H1 (cell line): ENCODE measurements at places on chromosomes 16 and 17.

DNA sequence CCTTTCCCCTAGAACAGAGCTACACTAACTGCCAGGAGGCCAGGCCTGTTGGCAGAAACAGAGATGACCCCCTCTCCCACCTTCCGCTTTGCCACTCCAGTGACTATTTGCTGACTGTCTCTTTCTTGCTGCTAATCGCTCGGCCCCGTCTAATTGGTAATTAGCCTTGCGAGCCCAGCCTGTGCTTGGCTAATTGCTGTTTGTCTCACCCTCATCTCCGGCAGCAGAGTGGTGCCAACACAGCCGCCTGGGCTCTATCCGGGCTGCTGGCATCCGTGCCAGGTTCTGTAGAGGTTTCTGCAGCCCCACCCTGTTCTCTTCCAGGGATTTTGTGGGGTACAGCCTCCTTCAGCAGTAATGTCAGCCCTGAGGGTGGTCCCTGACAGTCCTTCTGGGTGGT lies 27.4 kb upstream of the PHB1 start:
- DNase-seq: no peak

- DNase-seq: no peak
Measured at GRCh38 chr16:55130456-55130855, 193.5 kb upstream of the IRX6 start.

- no peak for DNase-seq
Measured at GRCh38 chr17:49971848-49972485, 3.0 kb downstream of the DLX4 start.

GRCh38 chr17:56773124-56773523 lies 60.6 kb downstream of the C17orf67 start:
- DNase-seq: no peak

DNA sequence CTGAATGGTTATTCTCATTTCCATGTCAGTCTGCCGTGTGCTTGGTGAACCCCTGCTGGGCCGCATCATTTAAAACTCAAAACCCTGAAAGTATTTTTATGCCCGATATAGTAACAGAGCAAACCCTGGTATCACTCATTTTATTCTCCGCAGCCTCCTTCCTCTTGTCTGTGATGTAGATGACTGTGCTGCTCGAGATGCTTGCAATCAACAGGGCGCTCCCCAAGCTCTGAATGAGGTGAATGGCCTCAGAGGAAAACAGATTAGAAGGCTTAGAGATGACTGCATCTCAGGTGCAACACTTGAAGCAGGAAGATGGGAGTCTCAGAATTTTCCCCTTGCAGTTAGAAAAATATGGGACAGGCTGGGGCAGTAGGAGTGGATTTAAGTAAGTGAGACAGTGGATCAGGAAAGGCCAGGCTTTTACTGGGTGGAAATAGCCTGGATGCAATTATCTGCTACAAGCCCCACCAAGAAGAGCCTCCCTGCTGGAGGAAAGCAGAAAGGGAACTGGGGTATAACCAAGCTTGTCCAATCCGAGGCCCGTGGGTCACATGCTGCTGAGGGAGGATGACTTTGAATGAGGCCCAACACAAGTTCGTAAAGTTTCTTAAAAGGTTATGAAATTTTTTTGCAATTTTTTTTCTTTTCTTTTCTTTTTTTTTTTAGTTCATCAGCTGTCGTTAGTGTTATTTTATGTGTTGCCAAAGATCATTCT lies 166.9 kb downstream of the CDH13 start:
- DNase-seq: no peak

GRCh38 chr16:12850186-12850585 lies 46.5 kb upstream of the CPPED1 start:
- no peak for DNase-seq

GRCh38 chr17:39380144-39380543 lies 21.3 kb downstream of the FBXL20 start:
- no peak for DNase-seq

GRCh38 chr17:68953340-68953997 lies 1.7 kb downstream of the ABCA8 start:
- DNase-seq: no peak

- no peak for DNase-seq
Measured at GRCh38 chr17:82611140-82612058, 36.8 kb downstream of the WDR45B start.

DNA sequence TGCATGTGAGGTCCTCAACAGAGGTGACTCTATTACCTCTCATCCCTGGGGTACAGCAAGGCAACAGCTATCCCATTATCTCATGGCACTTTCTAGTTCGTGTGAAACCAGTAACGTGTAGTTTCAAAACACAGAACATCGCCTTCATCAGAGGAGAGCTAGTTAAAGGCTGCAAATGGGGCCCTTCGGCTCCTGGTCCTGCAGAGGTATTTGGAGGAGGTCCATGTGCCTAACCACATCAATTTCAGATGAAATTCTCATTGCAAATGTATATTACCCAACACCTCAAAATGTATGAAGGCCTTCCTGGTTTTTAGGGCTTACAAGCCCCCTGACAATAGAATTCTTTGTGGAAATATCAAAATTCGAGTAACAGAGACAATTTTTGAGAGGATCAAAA lies 95.7 kb upstream of the PSMD7 start:
- DNase-seq: no peak

DNA sequence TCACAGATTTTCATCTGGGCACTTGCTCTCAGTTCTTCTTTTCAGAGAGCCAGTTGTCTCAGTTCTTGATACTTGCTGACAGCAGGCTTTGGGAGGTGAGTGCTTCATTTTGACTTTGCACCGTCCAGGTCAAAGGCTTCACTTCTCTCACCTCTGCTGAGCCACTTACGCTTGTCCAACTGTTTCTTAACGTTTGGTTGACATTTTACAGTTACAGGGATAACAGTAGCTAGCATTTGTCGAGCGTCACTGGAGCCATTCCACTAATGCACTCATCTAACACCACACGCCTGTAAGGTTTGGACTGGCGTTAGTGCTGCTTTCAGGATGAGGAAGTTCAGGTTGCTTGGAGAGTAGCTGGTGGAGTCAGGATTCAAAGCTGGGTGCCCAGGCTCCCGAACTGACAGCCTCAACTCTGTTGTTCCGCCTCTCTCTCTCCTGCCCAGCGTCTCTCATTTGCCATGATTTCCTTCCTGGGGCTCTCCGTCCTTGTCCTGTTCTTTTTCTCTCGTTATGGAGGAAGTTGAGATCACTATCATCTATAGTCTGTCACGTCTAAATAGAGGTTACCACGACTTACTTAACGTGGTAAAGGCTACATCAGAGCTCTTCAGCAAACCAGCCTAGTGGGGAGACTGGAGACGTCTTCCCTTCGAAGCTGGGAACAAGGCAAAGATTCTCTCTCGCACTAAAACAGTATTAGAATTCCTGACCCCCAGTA lies 220.8 kb downstream of the RPTOR start:
- DNase-seq: no peak

DNA sequence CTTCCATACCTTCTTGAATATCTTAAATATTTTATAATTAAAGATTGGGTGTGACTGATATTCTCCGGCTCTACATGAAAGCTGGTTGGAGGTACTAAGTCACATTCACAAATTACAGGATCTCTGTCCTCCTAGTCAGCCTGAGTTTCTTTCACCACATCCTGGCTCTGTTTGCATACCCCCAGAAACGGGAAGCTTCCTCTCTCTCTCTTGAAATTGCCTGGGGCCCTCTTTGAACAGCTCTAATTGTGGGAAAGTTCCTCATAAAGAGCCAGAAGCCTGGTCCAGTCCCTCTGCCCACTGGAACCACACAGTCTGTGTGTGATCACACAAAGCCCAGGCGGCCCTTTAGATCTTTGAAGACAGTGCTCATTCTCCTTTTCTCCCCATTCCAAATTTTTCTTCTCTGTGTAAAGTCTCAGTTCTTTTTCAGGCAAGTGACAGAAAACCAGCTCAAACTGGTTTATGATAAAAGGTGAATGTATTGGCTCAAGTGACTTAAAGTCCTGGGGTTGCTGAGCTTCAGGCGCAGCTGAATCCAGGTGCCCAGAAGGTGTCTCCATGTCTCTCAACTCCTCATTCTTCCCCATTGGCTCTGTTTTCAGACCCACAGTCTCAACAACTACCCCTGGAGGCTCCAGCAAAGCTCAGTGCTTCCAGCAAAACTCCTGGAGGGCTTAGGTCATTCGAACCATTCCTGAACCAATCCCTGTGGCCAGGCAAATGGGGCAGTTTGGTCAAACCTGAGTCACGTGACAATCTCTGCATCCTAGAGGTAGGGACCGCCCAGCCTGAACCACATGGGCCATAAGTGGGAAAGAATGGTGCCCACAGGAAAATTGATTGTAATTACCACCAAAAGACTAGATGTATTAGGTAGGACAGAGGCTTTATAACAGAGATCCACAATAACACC lies 8.5 kb upstream of the RAI1 start:
- DNase-seq: no peak

DNA sequence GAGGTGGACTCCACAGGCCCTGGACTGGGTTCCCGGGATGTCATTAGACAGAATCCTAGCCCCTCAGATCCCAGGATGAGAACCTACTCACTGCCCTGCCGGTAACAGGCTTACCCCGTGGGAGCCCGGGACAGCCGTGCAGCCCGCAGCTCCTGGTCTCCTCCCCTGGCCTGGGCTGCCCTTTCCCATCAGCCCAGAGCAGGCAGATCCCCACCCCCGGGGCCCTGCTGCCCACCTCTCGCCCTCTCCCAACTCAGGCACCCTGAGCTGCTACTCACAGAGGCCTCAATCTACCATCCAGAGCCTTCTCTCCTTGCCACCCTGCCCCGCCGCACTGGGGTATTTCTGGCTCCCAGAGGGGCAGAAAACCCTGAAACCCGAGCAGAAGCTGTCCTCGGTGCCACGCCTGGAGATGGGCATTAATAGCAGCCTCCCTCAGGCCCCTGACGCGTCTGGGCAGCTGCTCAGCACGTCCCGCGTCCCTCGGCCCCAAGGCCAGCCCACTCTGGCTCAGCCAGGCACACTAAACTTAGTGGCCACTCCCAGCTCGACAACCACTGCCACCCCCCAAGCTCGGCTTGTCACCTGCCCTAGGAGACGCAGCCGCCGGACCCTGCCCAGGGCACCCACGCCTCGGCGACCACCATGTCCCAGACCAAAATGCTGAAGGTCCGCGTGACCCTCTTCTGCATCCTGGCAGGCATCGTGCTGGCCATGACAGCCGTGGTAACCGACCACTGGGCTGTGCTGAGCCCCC lies at the start of gene CACNG1:
CACNG1 (plus strand) TSS at position 539 of the 757 bp plus-strand sequence; CDS start at position 646, 107 bp downstream.
- no peak for DNase-seq

GRCh38 chr17:71316176-71316897 lies 804.5 kb upstream of the SOX9 start:
- DNase-seq: no peak

DNA sequence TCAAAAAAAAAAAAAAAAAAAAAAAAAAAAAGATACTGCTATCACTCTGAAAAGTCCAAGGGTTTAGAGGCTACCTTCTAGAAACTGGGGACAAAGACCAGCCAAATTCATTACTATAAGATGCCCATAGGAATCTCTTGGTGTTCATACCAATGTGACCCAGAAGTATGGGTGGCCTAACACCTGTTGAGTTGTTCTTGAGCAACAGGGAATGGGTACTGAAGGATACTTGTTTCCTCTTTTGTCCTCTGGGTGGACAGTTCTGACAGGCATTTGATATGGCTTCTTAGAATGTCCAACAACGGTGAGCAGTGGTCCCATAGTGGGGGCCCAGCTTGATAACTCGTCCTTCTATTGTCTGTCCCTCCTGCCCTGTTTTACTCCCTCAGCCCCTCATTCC lies 141.4 kb upstream of the PLEKHM1 start:
- no peak for DNase-seq

DNA sequence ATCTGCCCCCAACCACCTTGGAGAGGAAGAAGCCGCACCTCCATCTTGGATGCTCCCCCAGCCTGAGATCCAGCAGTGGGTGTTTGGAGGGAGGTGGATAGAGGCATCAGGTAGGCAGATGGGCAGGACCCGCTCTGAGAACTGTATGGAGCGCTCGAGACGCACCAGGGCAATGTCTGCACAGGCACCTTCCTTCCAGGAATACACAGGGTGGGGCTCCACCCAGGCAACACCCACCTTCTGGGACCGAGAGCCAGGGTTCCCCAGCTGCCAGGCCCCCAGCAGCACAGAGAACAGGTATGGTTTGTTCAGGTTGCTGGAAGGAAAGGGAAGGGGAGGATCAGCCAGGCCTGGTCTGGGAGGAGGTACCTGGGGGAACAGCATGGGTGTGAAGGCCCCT lies 2.4 kb downstream of the PRSS22 start:
- no peak for DNase-seq

DNA sequence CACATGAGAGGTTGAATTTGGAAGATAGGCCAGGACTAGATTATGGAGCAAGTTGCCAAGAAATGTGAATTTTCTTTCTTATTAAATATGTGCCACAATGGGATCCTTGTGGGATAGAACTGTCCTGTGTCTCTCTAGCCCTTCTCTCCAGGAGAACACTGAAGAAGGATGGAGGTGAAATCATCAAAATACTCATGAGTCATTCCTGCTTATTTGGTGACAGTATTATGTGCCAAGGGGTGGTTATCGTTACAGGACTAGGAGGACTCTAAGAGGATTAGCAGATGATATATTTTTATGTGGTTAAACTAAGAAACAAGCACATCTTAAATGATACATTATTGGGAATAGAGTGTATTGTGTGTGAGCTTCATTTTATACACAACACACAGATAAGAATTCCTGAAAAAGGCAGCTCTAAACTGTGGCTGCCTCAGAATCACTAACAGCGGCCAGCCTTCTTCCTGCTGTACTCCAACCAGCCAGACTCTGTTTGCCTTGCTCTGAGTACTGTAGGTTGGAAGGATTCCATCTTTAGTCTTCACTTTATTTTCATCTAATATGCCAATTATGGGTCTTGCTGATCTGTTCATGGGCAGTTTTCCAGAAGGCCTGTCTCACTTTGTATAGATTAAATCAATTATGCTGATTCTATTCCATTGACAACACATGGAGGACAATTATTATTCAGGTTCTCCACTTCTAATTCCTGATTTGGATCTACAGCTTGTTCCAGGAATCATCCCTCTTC lies 325.8 kb downstream of the ABCC12 start:
- no peak for DNase-seq

GRCh38 chr16:75011634-75012307 lies 12.9 kb downstream of the ZNRF1 start:
- no peak for DNase-seq

- DNase-seq: no peak
Measured at GRCh38 chr16:52872731-52873130, 180.0 kb downstream of the CHD9NB start.

DNA sequence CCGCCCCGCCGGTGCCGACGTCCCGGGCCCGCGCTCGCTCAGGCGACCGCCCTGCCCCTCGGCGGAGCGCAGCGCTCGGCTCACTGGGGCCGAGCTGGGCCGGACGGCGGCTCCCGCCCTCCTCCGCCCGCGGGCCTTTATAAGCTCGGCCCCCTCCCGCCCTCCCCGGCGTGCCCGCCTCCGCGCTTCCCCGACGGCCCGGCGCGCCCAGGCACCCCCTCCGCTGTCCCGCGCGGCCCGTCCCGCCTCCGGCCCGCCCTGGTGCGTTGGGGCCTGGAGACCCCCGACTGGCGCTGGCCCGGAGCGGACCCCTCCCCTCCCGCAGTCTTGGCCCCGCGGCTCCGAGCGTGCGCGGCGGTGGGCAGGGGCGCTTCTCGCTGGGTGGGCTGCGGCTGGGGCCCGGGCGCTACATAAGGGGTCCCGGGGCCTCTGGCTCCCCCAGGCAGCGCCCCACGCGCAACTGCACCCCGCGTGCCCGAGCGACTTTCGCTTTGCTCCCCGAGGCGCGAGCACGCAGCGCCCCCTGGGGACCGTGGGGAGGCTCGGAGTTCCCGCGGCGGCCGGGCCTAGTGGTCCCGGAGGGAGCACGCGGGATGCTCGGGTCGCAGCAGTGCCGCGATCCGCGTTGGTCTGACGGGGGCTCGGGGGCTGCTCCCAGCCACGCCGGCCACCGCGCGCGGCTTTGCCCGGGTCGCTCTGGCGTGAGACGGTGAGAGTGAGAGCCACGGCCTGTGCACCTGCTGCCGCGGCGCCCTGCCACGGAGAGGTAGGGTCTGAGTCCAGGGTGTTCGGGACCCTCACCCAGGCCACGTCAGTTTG lies at the start of gene PIEZO1:
PIEZO1 (minus strand) TSS at position 115 of the 819 bp plus-strand sequence. CDS start 256 bp downstream, outside the sequence.
- no peak for DNase-seq
